Effector memory CD4-positive, alpha-beta T cell (primary cell): ENCODE measurements at places on chromosomes 7 and 10.
A peak's percentile ranks its signal among the peaks of the same experiment; 100 is the strongest.

DNA sequence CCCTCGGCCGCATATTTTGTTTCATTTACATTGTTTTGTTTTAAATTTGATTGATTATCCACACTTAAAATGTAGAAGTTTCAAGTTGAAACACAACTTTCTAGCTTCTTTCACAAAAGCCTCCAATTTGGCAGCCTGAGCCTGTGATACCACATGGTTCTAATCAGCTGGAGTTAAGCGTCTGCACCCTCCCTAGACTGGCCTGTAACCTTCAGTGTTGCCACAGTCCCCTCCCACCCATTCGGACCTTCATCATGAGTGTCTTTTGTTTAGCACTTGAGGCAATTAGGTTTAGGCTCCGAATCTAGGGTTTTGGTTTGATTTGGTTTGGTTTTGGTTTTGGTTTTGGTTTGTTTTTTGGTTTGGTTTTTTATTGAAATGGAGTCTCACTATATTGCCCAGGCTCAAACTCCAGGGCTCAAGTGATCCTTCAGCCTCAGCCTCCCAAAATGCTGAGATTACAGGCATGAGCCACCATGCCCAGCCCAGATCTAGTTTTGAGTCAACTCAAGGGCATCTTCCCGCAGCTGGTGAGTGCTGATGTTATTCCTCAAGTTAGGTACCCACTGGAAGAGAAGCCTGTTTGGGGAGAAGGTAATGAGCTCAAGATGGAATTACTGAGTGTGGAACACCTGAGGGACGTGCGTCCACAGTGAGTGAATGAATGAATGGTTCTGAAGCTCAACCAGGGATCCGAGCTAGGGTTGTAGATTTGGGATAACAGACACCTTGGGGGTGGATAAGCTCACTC, 201.4 kb downstream of the HECW1 start:
- DNase-seq: no peak
- H3K4me1 ChIP-seq: no peaks in the 10 kb centered on the region
- no peak overlapping the region for H3K27ac ChIP-seq
- no peaks in the 10 kb centered on the region for H3K27me3 ChIP-seq
- H3K4me3 ChIP-seq: no peak overlapping the region

DNA sequence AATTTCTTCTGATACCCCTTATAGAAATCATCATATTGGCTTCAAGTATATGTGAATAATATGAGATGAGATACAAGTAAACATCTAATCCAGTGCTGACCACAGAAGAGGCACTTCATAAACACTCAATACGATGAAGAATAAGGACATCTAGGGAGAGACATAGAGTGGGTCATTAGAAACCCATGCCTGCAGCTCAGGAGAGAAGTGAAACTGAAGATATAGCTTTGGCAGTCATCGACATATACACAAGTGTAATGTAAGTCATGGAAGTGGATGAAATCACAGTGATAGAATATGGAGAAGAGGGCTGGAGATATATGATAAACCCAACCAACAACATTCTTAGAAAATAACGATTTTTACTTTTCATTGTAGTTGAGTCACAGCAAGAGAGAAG, 665.0 kb downstream of the PARD3 start:
- no peaks in the 10 kb centered on the region for H3K27me3 ChIP-seq
- H3K4me3 ChIP-seq: no peak overlapping the region
- H3K27ac ChIP-seq: no peak overlapping the region

DNA sequence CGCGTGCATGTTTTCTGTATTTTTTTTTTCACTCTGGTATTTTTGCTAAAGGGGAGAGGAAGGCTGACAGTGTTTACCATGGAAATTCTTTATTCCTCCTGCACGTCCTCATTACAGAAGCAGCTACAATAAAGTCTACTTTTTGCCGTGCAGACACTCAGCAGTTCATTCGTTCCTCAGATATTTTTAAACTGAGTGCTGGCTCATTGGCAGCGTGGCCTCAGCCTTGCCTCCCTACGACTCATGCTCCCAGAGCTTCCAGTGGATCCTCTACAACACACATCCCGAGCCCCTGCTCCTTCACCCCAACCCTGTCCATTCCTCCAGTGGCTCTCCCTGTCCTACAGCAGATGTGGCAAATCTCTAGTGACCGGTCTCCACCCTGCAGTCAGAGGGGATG, 239.2 kb upstream of the ZMIZ1 start:
- H3K27me3 ChIP-seq: peaks cover 4% of the 10 kb centered on the region
- no peak overlapping the region for H3K4me3 ChIP-seq
- H3K27ac ChIP-seq: no peak overlapping the region
- DNase-seq: no peak
- no peaks in the 10 kb centered on the region for H3K4me1 ChIP-seq
- no peaks in the 10 kb centered on the region for H3K36me3 ChIP-seq

DNA sequence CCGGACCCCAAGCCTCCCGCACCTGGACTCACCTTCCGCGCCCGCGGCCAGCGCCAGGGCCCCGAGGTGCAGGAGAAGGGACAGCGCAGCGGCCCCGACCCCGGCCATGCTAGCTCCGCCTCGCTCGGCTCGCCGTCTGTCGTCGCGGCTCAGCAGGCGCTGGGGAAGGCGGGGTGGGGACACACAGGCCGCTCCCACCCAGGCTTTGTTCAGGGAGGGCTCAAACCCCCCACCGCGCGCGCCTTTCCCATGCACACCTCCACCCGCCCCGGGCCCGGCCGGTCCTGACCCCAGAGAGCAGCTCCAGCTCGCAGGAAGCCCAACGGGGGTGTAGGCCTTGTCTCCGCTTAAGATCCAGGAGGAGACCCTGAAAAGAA, at the start of gene KCP:
Gene KCP (minus strand): TSS at position 141 of the 377 bp plus-strand sequence. CDS start 33 bp downstream, at position 108.
- H3K4me1 ChIP-seq: peaks cover 11% of the 10 kb centered on the region
- H3K27ac ChIP-seq: no peak within 1 kb of the TSS
- no peak within 1 kb of the TSS for H3K4me3 ChIP-seq

GRCh38 chr7:18575622-18576572, 80.3 kb downstream of the HDAC9 start:
- H3K36me3 ChIP-seq: no peaks in the 10 kb centered on the region
- H3K4me1 ChIP-seq: no peaks in the 10 kb centered on the region
- no peak overlapping the region for H3K4me3 ChIP-seq

- peak overlapping the region; percentile 85 for H3K27ac ChIP-seq
- no peak for DNase-seq
- peak overlapping the region; percentile 60 for H3K4me3 ChIP-seq
These were observed 919 bp downstream of the MAFK start for GRCh38 chr7:1531263-1531978.

DNA sequence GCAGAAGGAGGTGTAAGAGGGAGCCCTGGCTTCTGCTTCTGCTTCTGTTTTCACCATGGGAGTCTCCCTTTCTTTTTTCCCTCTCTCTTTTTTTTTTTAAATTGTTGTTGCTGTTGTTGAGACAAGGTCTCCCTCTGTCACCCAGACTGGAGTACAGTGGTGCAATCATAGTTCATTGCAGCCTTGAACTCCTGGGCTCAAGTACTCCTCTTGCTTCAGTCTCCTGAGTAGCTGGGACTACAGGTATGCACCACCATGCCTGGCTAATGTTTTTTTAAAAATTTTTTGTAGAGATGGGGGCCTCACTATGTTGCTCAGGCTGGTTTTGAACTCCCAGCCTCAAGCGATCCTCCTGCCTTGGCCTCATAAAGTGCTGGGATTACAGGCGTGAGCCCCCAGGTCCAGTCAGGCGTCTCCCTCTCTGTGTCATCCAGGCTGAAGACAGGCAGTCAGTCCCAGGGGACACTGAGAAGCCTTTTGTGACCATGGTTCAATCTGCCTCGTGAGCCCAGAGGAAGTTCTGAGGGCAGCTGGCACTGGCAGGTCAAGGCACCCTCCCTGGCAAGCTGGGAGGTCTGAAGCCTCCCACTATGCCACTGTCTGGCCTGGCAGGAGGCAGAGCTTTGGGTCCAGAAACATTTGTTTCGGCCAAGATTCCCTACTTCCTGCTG, 33.6 kb upstream of the NPFFR1 start:
- no peak overlapping the region for H3K4me3 ChIP-seq
- no peak overlapping the region for H3K27ac ChIP-seq
- DNase-seq: no peak
- H3K27me3 ChIP-seq: no peaks in the 10 kb centered on the region
- no peaks in the 10 kb centered on the region for H3K4me1 ChIP-seq
